Osteocyte (in vitro differentiated cells): ENCODE measurements at places on chromosomes 3 and 15. TPM values are rescaled to one million over a fixed set of nuclear protein-coding genes. Genes with fewer than 3 reads are reported as not detected.
A peak's percentile ranks its signal among the peaks of the same experiment; 100 is the strongest.

DNA sequence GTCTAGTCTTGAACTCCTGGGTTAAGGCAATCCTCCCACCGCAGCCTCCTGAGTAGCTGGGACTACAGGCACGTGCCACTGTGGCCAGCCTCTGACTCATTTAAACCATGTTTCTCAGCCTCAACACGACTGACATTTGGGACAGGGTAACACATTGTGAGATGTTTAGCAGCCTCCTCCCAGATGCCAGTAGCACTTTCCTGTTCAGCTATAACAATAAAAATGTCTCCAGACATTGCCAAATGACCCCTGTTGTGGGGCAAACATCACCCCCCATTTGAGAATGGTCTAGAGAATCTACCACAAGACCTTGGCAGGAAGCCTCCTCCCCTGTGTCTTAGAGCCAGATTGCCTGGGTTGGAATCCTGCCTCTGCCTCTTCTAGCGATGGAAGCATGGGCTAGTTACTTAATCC is 8.4 kb downstream of the TMEM40 start:
- H3K4me3 ChIP-seq = no peak overlapping the region
- H3K27me3 ChIP-seq = no peaks in the 10 kb centered on the region
- H3K36me3 ChIP-seq = no peaks in the 10 kb centered on the region
- H3K4me1 ChIP-seq = peaks cover 29% of the 10 kb centered on the region
- DNase-seq = no peak

GP9 gene
- total RNA-seq = not detected in 2 replicates

LNP1 gene
- 2.4 and 2.7 TPM in 2 replicates for total RNA-seq

NDUFB5 gene
- 74.7 and 87.0 TPM in 2 replicates for total RNA-seq

DNA sequence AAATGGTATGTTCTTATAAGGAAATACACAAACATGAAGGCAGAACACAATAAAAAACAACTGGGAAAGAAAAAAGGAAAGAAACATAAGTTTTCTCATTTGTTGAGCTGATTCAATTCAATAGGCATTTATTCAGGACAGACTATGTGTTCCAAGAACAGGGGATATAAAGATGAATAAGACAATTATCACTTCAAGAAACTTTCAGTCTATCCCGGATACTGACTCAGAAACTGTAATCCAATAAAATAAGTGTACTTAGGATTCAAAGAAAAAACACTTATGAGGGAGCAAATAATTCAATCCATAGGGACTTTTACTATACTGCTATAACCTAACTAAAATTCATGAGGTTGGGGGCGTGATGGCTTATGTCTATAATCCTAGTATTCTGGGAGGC is 3.5 kb upstream of the POPDC2 start:
- H3K4me3 ChIP-seq = no peak overlapping the region
- H3K27ac ChIP-seq = no peak overlapping the region
- peaks cover 2% of the 10 kb centered on the region for H3K36me3 ChIP-seq

SV2B gene
- not detected in 2 replicates for total RNA-seq

GRCh38 chr15:81091889-81092558 is 42.0 kb upstream of the CFAP161 start:
- peak overlapping the region; percentile 77 for H3K27ac ChIP-seq
- H3K36me3 ChIP-seq = no peaks in the 10 kb centered on the region
- H3K27me3 ChIP-seq = peaks cover 23% of the 10 kb centered on the region
- DNase-seq = no peak
- peaks cover 18% of the 10 kb centered on the region for H3K4me1 ChIP-seq

CHRNA3 gene
- total RNA-seq = 0.29 and 0.38 TPM in 2 replicates

COL8A1 gene
- total RNA-seq = 3,389 and 3,403 TPM in 2 replicates

- peaks cover 33% of the 10 kb centered on the region for H3K4me1 ChIP-seq
- peaks cover 5% of the 10 kb centered on the region for H3K36me3 ChIP-seq
- H3K27ac ChIP-seq = peak overlapping the region; percentile 76
- H3K27me3 ChIP-seq = no peaks in the 10 kb centered on the region
- DNase-seq = no peak
These were observed 325.0 kb downstream of the FOXP1 start for GRCh38 chr3:71258526-71258925.

GRCh38 chr15:90588427-90588826 is 58.7 kb downstream of the CRTC3 start:
- no peaks in the 10 kb centered on the region for H3K27me3 ChIP-seq
- H3K4me1 ChIP-seq = peaks cover 18% of the 10 kb centered on the region

DNA sequence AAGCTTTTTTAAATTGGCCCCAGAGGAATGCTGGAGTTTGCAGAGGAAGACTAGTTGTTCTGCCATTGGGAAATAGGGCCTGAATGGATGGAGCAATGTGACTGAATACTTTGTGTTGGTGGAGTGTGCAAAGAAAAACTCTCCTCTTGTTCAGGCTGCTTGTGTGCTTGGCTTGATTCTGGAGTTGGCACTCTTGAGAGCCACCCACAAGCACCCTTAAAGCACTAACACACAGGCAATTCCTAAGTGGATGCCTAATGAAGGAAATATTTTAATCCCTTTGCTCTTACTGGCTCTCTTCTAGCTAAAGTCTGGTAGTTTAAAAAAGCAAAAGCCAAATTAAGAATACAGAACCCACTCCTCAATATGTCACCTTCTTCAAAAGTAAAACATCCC is 304.4 kb upstream of the C2CD4B start:
- no peak overlapping the region for H3K27ac ChIP-seq
- DNase-seq = no peak
- no peaks in the 10 kb centered on the region for H3K36me3 ChIP-seq
- H3K4me1 ChIP-seq = peaks cover 35% of the 10 kb centered on the region

- H3K36me3 ChIP-seq = no peaks in the 10 kb centered on the region
- H3K27ac ChIP-seq = no peak overlapping the region
- no peaks in the 10 kb centered on the region for H3K4me1 ChIP-seq
- H3K27me3 ChIP-seq = no peaks in the 10 kb centered on the region
- no peak for DNase-seq
- H3K4me3 ChIP-seq = no peak overlapping the region
These were observed 881.3 kb upstream of the CADM2 start for GRCh38 chr3:84077479-84077878.

GRCh38 chr3:185559706-185560090 is 7.3 kb upstream of the LIPH start:
- no peak overlapping the region for H3K4me3 ChIP-seq
- DNase-seq = peak; percentile 57
- peaks cover 7% of the 10 kb centered on the region for H3K4me1 ChIP-seq
- peaks cover 5% of the 10 kb centered on the region for H3K27me3 ChIP-seq
- no peaks in the 10 kb centered on the region for H3K36me3 ChIP-seq

DNA sequence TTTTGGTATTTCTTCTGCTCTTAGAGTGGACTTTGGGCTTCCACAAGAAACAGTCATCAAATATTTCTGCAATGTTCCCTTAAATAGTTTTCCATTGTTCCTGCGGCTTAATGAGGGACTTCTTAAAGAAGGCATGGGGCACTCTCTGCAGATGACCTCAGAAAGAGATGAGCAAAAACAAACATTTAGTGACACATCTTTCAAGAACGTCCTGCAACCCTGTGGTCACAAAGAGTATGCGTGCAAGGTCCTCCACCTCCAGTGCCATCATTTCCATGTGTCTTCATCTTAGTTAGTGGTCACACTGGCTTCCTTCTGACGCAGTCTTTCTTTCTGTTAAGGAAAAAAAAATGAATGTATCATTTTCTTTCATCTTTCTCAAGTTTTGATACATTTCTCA is 56.2 kb downstream of the GREM1 start:
- peaks cover 11% of the 10 kb centered on the region for H3K36me3 ChIP-seq
- no peak overlapping the region for H3K4me3 ChIP-seq
- peak overlapping the region; percentile 40 for H3K27ac ChIP-seq
- H3K4me1 ChIP-seq = peaks cover 27% of the 10 kb centered on the region
- H3K27me3 ChIP-seq = no peaks in the 10 kb centered on the region

- H3K36me3 ChIP-seq = no peaks in the 10 kb centered on the region
- H3K27me3 ChIP-seq = no peaks in the 10 kb centered on the region
- H3K27ac ChIP-seq = no peak overlapping the region
- H3K4me1 ChIP-seq = peaks cover 26% of the 10 kb centered on the region
- DNase-seq = no peak
- no peak overlapping the region for H3K4me3 ChIP-seq
These were observed 46.9 kb upstream of the FLNB start for GRCh38 chr3:57961177-57961827.

GRCh38 chr3:47291158-47291753 is 8.5 kb downstream of the KLHL18 start:
- no peak for DNase-seq
- peaks cover 3% of the 10 kb centered on the region for H3K36me3 ChIP-seq
- no peaks in the 10 kb centered on the region for H3K4me1 ChIP-seq
- H3K4me3 ChIP-seq = no peak overlapping the region
- H3K27ac ChIP-seq = no peak overlapping the region

GRCh38 chr3:129065720-129066073 is 5.1 kb downstream of the GP9 start:
- no peaks in the 10 kb centered on the region for H3K4me1 ChIP-seq
- no peak for DNase-seq
- peaks cover 14% of the 10 kb centered on the region for H3K27me3 ChIP-seq
- no peaks in the 10 kb centered on the region for H3K36me3 ChIP-seq
- no peak overlapping the region for H3K27ac ChIP-seq
